HS-27A (cell line): ENCODE measurements at places on chromosomes 5 and 9.

- no peak for DNase-seq
Measured at GRCh38 chr9:3862561-3862960, 336.8 kb upstream of the RFX3 start.

DNA sequence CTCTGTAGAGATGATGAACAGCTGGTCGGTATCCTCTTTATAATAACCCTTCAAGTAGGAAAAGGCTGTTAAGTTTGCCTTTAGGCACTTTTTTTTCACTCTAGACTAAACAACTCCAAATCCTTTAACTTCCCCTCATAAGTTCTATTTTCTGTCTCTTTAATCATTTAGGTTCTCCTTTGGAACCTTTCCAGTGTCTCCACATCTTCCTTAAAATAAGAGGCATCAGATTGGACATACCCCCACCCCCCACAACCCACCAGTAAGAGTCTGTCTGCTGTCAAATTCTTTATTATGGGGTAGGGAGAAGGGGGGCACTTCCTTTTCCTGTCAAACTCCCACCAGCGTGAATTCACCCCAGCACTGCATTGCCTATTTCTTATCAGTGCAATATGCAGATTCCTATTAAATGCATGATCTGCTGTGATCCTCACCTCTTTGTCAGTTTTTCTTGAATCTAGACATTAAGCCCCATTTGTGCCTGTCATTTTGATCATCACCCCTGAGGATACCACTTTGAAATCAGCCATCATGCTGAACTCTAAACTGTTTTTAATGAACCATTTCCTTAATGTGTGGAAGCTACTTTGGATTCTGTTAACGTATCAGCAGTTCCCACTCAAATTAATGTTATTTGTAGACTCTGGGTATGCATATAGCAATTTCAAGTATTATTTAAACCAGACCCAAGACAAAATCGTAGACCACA is 212.2 kb downstream of the PDZD2 start:
- no peak for DNase-seq

DNA sequence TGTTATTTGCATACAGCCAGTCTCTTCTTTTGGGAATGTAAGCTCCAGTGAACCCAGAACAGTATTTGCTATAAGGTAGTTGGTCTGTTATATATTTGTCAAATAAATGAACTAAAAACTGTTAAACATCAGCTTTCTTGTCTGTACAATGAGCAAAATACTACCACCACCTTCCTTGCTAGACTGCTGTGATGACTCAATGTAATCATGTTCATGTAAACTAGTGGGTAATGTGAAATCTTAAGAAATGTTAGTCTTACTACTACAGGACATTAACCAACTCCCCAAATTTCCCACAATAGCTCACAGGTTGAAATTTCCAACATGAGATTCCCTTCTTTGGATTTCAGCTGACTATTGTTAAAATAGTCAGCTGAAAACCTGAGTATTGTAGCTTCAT is 176.1 kb downstream of the TRPM3 start:
- DNase-seq: no peak

DNA sequence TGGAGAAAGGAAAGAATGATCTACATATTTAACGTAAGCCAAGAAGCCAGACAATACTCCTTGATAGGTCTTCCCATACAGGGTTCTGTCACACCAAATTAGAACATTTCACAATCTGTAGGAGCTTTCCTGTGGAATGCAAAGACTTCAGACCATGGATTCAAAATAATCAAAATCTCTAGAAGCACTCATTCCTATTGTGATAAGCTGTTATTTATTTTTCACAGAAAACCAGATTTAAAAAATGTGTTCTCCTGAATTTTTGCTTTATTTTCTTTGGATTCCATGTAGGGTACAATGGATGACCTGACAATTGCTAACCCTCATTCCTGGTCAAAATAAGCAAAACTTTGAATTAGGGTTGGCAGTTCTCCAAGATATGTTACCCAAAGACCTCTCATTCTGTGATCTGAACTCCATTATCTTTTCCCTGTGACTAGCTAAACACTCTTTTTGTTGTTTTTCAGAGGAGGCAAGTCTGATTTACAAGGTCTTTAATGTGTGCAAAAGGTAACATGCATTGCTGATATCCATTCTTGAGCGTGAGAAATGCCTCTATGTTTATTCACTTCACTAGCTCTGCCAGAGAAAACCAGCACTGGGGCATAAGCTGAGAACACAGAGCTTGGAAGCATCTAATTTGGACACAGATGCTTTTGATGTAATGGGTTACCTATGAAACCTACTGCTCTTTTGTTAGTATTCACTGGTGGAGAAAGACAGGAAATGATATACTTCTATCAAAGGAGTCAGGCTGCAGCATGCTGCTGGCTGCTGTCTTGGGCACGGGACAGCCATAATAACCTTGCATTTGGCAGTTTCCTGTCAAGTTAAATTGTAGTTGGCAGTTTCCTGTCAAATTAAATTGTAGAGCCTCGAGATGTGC is 31.4 kb downstream of the ACTBL2 start:
- DNase-seq: no peak

- DNase-seq: no peak
Measured at GRCh38 chr5:61159836-61160235, 2.4 kb downstream of the SMIM15 start.
